Left ventricle myocardium inferior (tissue), 1 donor: ENCODE measurements at places on chromosomes 1 and 21.

- no peaks in the 10 kb centered on the region for H3K27me3 ChIP-seq
- H3K4me3 ChIP-seq = peak within 1 kb of the TSS; percentile 43
- no peaks in the 10 kb centered on the region for H3K36me3 ChIP-seq
- peak; percentile 65 for DNase-seq
Observed at GRCh38 chr1:204359474-204360255, at the start of gene PLEKHA6. Gene PLEKHA6 (minus strand): TSS chr1:204359929. CDS start chr1:204273727, 86,202 bp downstream.

DNA sequence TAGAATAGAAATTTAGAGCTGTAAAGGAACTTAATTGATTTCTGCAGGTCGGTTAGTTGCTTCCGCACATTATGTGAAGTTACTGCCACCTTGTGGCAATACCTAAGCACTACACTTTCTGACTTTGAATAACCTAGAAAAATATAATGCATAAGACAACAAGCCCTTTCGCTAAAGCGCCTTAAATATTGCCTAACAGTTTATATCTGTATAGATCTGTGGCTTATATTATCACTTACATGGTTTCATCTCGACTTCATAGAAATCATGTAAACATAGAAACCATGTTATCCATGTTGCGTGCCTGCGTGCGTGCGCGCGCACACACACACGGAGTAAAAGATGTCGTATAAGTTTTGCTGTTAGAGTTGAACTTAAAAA lies 10.9 kb upstream of the IFI16 start:
- H3K4me3 ChIP-seq = peak overlapping the region; percentile 61
- H3K4me1 ChIP-seq = peaks cover 31% of the 10 kb centered on the region
- peak; percentile 40 for DNase-seq
- peak overlapping the region; percentile 88 for H3K27ac ChIP-seq
- H3K36me3 ChIP-seq = no peaks in the 10 kb centered on the region

GRCh38 chr1:62131093-62131725 lies 63.4 kb upstream of the L1TD1 start:
- H3K27me3 ChIP-seq = no peaks in the 10 kb centered on the region
- H3K27ac ChIP-seq = no peak overlapping the region
- no peak overlapping the region for H3K4me3 ChIP-seq
- DNase-seq = no peak

- H3K36me3 ChIP-seq = peaks cover 35% of the 10 kb centered on the region
- no peak overlapping the region for H3K4me3 ChIP-seq
- peak overlapping the region; percentile 71 for H3K27ac ChIP-seq
- DNase-seq = no peak
- peaks cover 46% of the 10 kb centered on the region for H3K4me1 ChIP-seq
Observed at GRCh38 chr1:1626207-1627141, 5.5 kb upstream of the MMP23B start.

- H3K27me3 ChIP-seq = no peaks in the 10 kb centered on the region
- H3K4me1 ChIP-seq = no peaks in the 10 kb centered on the region
- no peak overlapping the region for H3K4me3 ChIP-seq
- H3K36me3 ChIP-seq = no peaks in the 10 kb centered on the region
Observed at GRCh38 chr21:16651956-16652355, 860.9 kb upstream of the CXADR start.

DNA sequence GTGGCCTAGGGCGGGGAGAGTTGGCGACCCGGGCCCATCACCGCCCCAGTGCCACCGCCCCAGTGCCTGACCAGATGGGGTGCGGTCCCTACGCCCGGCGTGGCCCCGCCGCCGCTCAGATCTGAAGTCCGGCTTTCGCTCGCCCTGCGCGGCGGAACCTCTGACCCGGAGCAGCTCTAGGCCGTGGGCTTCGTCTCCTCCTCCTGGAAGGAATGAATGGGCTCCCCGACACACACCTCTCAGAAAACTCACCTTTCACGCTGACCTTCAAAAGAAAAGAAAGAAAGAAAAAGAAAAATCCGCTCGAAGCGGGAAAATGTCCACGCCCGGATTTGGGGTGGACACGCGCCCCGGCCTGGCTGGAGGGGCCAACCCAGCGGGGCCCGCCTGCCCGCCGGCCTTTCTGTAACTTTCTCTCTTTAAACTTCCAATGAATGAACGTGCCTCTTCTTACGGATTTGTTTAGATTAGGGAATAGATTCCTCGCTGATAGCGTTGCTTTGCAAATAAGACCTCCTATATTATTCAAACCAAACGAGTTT lies 5.4 kb upstream of the SIM2 start:
- no peaks in the 10 kb centered on the region for H3K36me3 ChIP-seq
- H3K27me3 ChIP-seq = peaks cover 100% of the 10 kb centered on the region
- peaks cover 38% of the 10 kb centered on the region for H3K4me1 ChIP-seq
- peak overlapping the region; percentile 25 for H3K4me3 ChIP-seq
- no peak overlapping the region for H3K27ac ChIP-seq
- no peak for DNase-seq

DNA sequence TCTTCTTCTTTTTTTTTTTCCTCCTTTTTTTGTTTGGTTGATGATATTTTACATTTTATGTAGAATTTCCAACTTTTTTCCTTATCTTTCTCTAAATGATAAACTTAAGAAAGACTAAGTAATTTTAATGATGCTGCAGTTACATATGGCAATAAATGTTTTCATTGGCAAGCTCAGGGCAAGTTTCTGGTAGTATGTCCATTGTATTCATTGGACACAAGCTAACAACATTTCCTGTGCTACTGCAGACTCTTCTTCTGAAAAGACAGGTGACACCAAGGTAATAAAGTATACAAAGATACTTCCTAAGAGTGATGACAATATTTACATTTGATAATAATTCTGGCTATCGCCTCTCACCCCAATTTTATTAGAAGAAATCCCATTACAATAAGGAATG lies 219.2 kb upstream of the NFIA start:
- H3K4me1 ChIP-seq = peaks cover 22% of the 10 kb centered on the region
- DNase-seq = no peak
- H3K4me3 ChIP-seq = no peak overlapping the region
- H3K27ac ChIP-seq = no peak overlapping the region
- no peaks in the 10 kb centered on the region for H3K27me3 ChIP-seq
